Frontal cortex (tissue), 4 donors: ENCODE measurements at places on chromosomes 1 and 21. TPM values are rescaled to one million over a fixed set of nuclear protein-coding genes. Genes with fewer than 3 reads are reported as not detected.

The BEND5 gene
- 18.8 TPM for total RNA-seq

The IQGAP3 gene
- 1.2 TPM for total RNA-seq

The NBPF10 gene
- total RNA-seq: 0.41 TPM

The FCRL5 gene
- not detected for total RNA-seq

The AMY1B gene
- not detected for total RNA-seq

The KIAA0319L gene
- total RNA-seq: 34.2 TPM

The TTC24 gene
- total RNA-seq: not detected

The CTTNBP2NL gene
- total RNA-seq: 22.8 TPM

The PDE4B gene
- 91.7 TPM for total RNA-seq

The RAB7B gene
- total RNA-seq: under 0.01 TPM

The CRYAA gene
- not detected for total RNA-seq

The NR0B2 gene
- total RNA-seq: not detected

The DIO1 gene
- not detected for total RNA-seq

The PGLYRP3 gene
- total RNA-seq: not detected

- DNase-seq: no peak
Observed at GRCh38 chr1:172381946-172382345, 38.5 kb upstream of the C1orf105 start.

DNA sequence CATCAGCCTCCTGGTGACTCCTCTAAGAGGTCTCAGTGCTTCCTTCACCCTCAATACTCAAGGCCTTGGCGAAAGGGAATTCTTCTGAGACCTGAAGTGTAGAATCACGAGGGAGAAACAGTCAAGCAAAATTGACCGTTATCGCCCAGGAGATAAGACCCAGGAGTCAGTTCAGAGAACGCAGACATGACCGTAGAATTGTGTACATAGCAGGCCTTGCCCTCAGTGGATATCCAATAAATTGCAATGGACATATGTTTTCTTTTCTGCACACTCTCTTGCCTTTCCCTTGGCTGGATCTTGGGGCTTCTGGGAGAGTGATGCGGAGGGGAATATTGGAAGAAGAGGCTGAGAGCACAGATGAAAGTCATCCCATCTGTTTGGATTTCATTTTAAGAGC lies 15.7 kb upstream of the ETS2 start:
- DNase-seq: no peak

GRCh38 chr1:28395181-28395580 lies 25.6 kb downstream of the PHACTR4 start:
- DNase-seq: no peak

DNA sequence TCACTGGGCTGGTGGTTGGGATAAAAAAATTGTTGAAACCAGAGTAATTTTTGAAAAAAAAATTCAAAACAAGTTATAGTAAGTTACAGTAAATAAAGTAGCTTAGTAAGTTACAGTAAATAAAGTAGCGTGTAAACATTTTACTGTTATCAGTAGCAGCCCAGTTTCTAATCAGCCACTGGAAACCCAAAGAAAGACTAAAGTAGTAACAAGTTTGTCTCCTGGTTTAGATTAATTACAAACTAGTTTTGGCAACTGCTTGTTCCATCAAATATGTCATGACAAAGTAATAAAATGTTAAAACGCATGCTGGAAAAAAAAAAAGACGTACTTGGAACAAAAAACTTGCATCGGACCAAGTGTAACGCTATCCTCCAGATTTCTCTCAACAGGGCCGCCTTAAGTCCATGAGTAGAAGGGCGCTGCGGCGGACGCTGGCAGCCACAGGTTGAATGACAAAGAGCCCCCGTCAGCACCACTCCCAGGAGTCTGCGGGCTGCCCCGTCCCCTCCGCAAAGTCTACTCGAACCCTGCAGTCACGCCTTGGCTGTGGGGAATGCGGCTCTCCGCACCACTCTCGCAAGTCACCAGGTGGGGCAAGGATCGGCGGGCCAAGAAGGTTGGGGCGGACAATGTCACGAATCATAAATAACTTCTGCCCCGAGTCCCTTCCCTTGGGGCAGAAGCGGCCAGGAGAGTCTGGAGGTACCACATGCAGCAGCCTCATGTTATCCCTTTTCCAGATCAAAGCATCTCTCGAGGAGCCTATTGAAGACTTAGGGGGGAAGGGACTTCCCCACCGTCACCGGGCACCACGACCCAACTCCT lies 837 bp downstream of the SLC16A1 start:
- DNase-seq: peak; percentile 41

GRCh38 chr1:179202161-179202560 lies 27.3 kb downstream of the ABL2 start:
- DNase-seq: no peak

DNA sequence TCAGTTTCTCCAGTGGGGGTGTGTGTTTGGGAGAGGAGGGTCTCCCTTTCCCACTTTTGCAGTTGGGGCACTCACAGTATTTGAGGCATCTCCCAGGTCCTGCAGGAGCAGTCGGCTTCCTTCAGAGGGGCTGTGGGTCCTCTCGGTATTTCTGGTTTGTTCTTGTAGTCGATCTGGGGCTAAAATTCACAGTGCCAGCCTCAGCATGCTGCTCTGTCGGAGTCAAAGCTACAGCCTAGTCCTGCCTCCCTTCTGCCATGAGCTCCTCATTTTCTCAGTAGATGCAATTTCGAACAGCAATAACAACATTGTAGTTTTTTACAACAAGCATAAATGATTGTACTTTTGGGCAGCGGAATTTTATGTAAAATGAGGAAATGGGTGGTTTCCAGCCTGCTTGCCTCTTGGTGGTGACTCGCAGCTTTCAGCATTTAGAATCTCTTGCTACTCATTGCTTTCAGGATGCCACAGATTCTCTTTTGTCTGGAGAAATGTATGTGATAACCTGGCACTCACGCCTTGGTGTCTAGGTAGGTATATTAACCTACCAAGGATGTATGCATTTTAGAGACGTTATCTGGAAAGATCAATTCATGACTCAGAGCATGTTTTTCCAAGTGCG lies 82.4 kb upstream of the C21orf91 start:
- no peak for DNase-seq

DNA sequence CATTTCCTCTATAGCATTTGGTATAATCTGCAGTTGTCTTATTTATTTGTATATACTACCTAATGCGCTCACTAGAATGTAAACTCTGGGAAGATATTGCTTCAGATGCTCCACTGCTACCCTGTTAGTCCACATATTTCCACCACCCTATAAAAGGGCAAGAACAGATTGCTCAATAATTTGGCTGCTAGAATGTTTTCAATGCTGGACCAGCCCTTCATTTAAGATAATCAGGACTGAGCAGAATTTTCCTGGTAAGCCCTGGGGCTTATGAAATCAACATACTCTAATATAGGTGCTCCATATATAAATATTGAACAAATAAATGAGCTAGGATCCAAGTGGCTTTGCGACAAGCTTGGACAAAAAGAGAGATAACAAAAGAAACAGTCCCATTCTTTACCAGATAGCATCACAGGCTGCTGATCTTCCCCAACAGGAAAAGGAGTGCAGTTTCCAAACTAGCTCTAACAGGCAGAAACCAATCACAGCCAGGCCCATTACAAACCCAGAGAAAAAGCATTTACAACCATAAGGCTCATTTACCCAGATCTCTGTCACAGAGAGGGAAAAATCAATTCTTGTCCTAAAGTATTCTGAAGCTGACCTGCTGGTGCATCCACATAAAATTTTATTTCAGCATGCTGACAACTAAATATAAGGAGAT lies 8.3 kb downstream of the BCAR3 start:
- no peak for DNase-seq

DNA sequence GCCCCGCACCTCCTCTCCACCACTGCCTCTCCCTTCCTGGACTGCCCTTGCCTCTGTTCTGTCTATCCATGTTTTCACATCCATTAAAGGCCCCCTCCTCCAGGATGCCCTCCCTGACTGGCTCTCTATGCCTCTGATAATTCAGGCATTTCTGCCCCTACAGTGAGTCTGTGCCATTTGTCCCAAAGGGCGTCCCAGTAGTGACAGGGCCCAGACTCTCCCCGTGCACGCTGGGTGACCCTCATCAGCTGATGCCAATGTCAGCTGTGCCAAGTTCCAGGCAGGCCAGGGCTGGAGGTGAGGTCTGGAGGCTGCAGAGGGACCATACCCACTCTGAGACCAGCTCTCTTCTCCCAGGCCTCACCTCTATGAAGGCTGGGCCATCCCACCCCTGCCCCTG lies 3.2 kb upstream of the PLEKHG5 start:
- DNase-seq: no peak

GRCh38 chr1:221444346-221444745 lies 297.5 kb downstream of the DUSP10 start:
- DNase-seq: no peak

GRCh38 chr1:33925586-33925985 lies 61.7 kb downstream of the HMGB4 start:
- DNase-seq: peak; percentile 31

GRCh38 chr1:115810609-115811008 lies 30.3 kb downstream of the NHLH2 start:
- no peak for DNase-seq

DNA sequence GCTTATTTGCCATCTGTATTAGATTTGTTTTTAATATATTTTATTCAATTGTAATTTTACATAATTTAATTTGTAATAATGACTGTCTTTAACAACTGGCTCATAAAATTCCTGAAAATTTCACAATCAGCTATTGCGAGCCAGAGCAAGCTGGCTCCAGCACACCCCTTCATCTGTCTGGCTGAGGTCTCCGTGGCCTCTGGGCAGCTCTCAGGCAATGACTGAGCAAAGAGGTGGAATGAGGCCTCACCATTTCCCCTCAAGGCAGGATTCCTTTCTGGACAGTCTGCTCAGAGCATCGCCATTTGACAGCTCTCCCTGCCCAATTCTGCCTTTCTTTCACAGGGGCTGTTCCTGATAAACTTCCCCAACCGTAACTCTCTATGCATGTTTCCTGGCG lies 5.8 kb upstream of the KANK4 start:
- DNase-seq: no peak

DNA sequence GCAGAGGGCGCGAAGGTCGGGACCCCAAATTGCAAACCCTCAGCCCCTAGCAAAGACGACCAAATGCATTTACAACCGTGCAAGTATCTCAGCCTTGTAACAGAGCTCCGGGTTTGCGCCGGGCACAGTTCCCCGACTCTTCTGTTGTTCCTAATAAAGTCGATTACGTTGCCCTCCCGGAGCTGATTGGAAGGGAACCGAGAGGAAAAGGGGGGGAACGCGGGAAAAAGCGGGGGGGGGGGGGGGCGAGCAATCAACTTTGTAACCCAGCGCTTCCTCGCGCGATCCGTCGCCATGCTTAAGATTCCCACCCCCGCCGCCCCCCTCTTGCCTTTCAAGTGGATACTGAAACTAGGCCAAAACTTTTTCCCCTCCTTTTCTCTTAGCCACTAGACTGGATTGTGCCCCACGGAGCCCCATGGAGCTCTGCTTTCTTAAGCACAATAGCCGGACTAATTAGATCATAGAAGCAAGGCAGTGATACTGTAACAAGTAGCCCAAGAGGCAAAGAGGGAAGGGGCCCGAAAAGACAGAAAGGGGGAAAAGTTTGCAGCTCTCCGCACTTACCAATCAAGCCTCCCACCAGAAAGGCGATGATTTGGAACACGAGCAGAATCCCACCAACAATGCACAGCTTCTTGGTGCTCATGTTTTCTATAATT lies 565 bp downstream of the WLS start:
- DNase-seq: peak; percentile 47

DNA sequence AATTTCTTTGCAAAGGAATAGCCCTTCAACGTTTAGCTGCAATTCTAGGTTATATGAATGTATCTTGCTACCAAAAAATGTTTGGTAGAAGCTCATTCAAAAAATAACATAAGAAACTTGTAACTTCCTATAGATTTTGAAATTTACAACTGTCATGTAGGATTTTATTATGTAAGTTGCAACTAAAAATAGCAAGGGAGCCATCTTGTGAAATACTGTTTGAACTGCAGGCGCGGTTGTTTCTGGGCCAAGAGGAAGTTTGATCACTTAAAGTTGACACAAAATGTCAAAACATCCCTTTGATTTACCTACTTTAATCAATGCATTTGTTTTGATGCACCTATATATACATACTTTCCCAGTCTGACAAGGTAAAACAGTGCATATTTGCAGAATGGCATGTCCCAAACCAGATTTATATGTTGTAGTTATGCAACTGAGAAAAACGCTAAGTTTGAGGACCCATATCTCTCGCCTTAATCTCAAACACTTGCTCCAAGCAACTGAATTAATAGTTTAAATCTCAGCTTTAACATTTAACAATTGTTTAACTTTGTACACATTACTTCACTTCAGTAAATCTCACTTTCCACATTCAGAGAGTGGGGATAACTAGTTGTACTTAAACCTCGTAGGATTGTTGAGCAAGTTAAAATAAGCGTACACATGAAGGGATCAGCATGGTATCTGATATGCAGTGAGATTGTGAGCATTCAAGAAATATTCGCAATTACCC lies 63.9 kb downstream of the KCNK2 start:
- no peak for DNase-seq

GRCh38 chr1:159556931-159557369 lies 21.1 kb upstream of the OR10J5 start:
- no peak for DNase-seq

GRCh38 chr1:102919659-102920058 lies 188.7 kb downstream of the COL11A1 start:
- no peak for DNase-seq

DNA sequence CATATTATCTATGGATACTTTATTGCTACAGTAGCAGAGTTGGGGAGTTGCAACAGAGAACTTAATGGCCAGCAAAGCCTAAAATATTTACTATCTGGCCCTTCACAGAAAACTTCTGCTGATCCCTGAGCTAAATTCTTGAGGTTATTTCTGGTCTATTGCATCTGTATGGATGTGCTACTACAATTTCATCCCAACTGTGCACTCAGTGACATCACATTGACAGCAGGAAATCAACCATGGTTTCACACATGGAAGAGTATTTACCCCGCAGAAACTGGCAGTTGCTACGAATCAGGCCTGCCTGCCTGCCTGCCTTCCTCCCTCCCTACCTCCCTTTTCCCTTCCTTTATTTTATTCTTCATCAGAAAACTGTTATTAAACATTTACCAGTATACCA lies 12.1 kb downstream of the CLCA2 start:
- DNase-seq: no peak

DNA sequence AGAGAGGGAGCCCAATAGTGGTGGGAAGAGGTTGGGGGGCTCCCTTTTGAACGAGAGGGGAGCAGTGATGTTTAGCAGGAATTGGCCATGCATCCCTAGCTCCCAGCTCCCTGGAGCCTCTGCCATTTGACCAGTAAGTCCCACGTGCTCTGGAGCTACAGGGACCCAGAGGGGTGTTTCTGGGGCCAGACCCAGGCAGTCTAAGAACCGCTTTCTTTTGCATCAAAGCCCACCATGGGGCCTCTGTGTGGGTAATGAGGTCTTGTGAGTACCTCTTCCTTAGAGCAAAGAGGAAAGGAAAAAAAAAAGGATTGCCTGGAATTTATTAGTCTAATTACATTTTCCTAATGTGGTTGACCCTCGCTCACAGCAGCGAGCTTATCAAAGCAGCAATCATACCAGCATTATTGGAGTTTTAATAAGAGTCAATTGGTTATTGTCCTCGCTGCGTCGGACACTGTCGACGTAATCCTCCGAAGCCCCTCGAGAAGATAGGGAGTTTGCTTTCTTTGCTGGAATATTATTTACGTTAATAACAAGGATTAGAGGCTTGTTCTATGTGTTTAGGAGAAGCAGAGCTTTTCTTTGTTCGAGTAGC lies 17.6 kb downstream of the ACTL8 start:
- no peak for DNase-seq

GRCh38 chr1:103371234-103371633 lies 154.3 kb upstream of the RNPC3 start:
- no peak for DNase-seq

GRCh38 chr1:11448373-11449099 lies 30.4 kb upstream of the DISP3 start:
- DNase-seq: no peak

GRCh38 chr1:88735909-88736308 lies 51.8 kb downstream of the PKN2 start:
- no peak for DNase-seq

- DNase-seq: peak; percentile 75
Observed at GRCh38 chr1:27122652-27123051, 32.3 kb downstream of the SLC9A1 start.
